ENCODE measurements at places on chromosomes 11 and 22. TPM values are rescaled to one million over a fixed set of nuclear protein-coding genes. Genes with fewer than 3 reads are reported as not detected.

DNA sequence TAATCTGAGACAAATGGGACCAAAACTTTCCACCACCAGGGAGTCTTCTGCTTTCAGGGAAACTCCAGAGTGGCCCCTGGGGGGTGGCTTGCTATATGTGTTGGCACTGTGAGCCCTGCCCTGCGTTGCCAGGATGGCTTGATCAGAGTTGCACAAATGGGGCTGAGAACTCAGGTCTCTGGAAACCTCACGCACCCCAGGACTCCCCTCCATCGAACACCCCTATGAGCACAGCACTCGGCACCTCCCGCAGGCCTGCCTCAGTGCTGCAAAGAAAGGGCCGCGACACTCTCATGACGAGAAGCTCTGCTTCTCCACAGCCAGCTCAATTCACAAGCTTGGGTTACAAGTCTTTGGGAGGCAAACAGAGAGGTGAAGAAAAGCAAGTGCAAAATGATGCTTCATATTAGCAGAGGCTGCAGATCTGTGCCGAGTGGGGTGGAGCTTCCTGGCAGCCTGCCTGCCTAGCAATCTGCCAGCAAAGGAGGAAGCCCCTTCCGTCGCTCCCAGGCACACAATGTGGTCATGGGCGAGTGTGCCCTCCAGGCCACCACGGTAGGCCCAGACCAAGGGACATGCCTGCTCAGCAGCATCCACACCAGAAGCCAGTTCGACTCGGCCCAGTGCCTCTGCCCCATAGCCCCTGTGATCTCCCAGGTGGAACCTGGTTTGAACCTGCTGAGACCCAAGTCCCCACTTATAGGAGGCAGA, 55.7 kb downstream of the MYH9 start:
- DNase-seq = peak; percentile 86

DNA sequence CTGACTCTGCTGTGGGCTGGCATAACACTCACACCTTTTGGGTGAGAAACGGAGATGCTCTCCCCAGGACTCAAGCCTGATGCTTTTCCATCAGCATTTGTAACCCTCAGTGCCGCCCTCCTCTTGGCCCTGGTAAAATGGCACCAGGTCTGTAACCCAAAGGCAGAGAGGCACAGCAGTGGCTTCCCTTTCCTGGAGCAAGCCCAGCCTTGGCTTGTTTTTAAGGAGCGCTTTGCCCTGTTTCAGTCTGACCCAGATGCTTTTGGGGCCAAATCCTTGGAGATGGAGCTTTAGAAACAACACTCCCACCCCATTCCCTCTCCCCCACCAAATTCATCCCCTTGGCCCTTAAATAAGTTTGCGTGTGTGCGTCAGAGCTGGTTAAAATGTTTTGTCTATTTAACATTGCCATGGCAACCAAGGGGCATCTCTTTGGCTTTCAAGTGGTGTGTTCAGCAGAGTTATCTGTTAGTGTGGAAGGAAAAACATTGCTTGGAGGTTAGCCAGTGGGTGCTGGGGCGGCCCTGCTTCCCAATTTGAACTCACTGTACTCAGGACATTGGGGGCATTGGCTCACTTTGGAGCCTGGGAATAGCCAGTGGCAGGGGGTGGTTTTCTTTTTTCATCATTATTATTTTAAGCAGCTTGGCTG, 134.1 kb downstream of the NAV2 start:
- no peak for DNase-seq

- DNase-seq = peak; percentile 62
Measured at GRCh38 chr11:130403271-130403804, 25.1 kb downstream of the ADAMTS8 start.

GRCh38 chr11:119332111-119332765, 2.1 kb upstream of the RNF26 start:
- no peak for DNase-seq

Gene UPK3A
- total RNA-seq = 233 TPM
